ENCODE measurements at places on chromosomes 12 and 14.
A peak's percentile ranks its signal among the peaks of the same experiment; 100 is the strongest.

DNA sequence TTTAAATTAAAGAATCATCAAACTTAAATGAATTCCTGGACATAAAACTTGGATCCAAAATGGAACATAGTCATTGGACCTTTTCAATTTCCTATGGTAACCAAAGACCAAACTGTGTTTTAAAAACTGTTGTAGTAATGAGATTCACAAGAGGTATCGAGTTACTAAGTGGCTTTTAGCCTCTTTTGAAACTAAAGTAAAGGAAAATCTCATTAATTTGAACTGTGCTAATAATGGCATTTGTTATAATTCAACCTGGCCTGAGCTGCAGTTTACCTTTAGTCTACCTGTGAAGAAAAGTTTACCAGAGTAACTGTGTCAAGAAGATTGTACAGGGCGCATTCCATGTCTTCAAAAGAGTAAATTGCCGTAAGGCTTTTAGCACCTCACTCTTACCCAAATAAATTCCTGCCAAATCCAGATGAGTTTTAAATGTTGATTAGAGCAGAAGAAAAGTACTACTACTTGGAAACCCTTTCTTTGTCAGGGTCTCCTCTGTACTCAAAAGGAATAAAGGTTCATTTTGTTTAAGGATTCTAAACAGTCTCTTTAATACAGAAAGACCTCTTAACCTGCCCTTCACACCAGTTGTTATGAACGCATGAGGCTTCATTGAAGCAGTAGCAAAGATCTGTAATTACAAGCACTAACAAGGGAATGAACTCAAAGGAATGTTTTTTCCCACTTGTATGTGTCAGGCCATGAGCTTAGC is 17.1 kb upstream of the MED13L start:
- ATAC-seq = peak; percentile 44

- peak; percentile 80 for ATAC-seq
These were observed 59.5 kb downstream of the SCARB1 start for GRCh38 chr12:124804011-124804621.

- peak; percentile 90 for ATAC-seq
These were observed 69.4 kb downstream of the CD163L1 start for GRCh38 chr12:7374423-7375144.

DNA sequence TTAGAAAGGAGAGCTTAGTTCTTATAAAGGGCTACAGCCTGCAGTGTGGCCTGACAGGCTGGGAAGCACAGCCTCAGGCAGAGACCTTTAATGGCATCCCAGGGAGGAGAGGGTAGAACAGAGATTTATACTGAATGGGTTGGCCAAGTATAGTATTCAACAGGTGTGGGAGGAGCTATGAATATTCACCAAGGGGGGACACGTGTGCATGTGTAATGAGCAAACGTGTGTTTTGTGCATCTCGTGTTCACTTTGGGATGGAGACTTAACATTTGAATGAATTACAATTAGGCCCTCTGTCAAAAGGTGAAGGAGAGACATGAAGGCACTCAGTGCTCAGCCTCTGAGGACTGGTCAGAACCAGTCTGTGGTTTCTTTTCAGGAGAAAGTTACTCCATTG is 5.2 kb downstream of the TDP1 start:
- no peak for ATAC-seq

GRCh38 chr14:94998685-94999084 is 158.6 kb downstream of the DICER1 start:
- no peak for ATAC-seq

Measured in SK-N-SH treated with all-trans-retinoic acid at 6 μM for 48 hours (cell line).